ENCODE measurements at places on chromosomes 12 and 14.

DNA sequence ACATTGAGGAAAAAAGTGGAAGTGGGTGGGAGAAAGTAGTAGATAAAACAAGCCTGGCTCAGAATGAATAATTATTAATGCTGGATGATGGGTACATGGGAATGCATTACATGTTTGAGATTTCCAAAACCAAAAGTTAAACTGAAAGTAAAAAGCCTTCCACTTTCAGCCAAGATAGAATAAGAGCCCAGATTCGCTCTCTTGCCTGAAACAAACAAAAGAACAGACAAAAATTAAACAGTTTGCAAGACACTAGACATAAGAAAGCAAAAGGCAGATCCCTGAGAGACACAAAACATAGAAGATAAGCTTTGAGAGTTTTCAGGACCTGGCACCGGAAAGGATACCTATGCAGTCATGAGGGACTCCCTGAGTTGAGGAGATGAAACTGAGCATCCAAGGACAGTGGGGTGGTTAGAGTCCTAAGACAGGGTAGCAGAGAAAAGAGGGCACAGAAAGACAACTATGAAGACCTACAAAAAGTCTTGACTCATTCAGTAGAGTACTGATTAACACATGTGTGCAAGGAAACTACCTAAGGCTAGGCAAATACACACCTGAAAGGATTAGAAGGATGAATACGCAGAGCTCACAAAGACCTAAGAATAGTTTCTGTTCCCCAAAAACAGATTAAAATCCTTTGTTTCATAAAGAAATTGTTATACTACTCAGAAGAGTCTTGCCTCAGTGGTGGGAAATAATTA lies 54.1 kb downstream of the CEP83 start:
- DNase-seq = no peak

- no peak for DNase-seq
These were observed 1135.8 kb downstream of the BCL11B start for GRCh38 chr14:98136012-98136789.

GRCh38 chr14:68978172-68978911 lies 760 bp downstream of the ACTN1 start:
- peak; percentile 75 for DNase-seq

GRCh38 chr12:52899338-52900035 lies 5.4 kb downstream of the KRT8 start:
- no peak for DNase-seq

- no peak for DNase-seq
These were observed 9.7 kb downstream of the DDX47 start for GRCh38 chr12:12822886-12823285.

DNA sequence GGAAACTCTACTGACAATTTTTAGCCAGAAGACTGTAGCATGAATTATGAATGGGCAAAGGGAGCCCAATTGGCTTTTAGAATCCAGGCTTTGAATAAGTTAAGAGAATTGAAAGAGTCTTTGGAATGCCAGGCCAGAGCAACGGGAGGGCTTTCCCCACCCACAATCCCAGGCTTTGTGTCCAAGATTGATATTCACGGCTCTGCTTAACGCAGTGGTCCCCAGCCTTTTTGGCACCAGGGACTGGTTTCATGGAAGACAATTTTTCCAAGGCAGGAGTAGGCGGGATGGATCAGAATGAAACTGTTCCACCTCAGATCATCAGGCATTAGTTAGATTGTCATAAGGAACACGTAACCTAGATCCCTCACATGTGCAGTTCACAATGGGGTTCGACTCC lies 79.6 kb downstream of the EPS8 start:
- DNase-seq = no peak
